ENCODE measurements at places on chromosomes 11 and 22.
A peak's percentile ranks its signal among the peaks of the same experiment; 100 is the strongest.

DNA sequence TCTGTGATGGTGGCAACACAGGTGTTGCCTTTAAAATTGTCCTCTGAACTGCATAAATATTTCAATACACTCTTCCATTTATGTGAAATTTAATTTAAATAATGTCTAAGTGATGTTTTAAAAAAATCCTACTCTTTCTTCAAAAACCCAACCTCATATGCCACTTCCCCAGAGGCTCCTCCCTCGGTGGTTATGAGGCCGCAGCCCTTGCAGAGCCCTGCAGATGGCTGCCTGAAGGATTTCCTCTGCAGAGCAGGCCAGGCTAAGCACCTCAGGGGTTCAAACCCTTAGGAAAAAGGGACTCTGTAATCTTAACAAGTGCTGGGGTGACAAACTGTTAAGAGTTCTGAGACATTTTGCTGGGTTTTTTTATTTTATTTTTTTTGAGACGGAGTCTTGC lies 25.2 kb downstream of the MORC2 start:
- DNase-seq: no peak

GRCh38 chr22:43118024-43118849 lies 7.7 kb downstream of the BIK start:
- no peak for DNase-seq

GRCh38 chr11:131307506-131307905 lies 62.9 kb upstream of the NTM start:
- DNase-seq: no peak

DNA sequence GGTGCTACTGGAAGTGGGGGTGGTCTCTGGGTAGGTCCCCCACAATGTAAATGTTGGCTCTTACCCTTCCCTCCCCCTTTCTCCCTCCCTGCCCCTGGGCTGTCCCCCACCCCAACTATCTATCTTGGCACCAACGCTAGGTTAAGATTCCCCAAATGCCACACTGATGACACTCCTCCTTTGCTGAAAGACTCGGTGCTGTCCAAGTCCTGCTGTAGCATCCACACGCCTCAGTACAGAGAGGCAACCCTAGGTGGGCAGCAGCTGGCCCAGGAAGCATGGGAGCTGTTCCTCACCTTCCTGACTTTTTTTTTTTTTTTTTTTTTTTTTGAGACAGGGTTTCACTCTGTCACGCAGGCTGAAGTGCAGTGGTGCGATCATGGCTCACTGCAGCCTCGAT lies 3.4 kb upstream of the KCTD17 start:
- no peak for DNase-seq

- no peak for DNase-seq
Observed at GRCh38 chr11:126488591-126489370, 133.3 kb downstream of the ST3GAL4 start.

- peak; percentile 95 for DNase-seq
Observed at GRCh38 chr11:122197066-122197987, 81.3 kb upstream of the BLID start.

DNA sequence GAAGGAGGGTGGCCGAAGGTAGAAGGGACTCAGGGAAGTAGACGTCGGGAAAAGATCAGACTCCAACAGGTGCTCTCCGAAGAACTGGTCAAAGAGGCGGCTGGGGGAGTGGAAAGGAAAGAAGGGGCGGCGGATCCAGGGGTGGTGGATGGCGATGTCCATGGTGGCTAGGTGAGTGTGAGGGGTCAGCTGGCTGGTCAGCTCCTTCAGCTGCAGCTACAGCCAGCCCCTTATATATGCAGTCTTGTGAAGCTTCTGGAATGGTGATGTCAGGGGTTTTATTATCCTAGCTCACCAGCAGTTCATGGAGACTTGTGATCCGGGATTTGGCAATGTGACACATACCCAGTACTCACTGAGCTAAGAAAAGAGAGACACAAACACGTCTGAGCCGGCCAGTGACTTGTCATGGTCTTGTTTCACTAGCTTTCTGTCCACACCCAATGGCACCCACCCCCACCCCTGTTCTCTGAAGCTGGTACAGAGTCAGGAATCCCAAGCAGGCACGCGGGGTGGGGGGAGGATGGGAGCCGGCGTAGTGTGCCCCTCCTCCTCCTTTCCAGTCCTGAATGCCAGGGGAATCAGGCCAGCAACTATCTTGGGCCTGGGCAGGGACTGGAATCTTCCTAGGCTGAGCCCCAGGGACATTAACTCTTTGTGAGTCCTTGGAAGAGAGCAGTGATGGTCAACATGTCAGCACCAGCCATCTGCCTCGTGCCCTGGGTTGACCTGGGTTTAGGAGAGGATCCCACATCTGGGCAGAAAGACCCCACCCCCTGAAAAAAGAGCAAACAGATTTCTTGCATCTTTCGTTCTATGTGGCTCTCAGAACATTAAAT lies at the start of gene CRYAB:
Gene CRYAB (minus strand): TSS at position 208 of the 839 bp plus-strand sequence. CDS start 46 bp downstream, at position 162.
- DNase-seq: peak; percentile 95

- no peak for DNase-seq
Observed at GRCh38 chr11:77088236-77089003, 14.2 kb upstream of the OMP start.

DNA sequence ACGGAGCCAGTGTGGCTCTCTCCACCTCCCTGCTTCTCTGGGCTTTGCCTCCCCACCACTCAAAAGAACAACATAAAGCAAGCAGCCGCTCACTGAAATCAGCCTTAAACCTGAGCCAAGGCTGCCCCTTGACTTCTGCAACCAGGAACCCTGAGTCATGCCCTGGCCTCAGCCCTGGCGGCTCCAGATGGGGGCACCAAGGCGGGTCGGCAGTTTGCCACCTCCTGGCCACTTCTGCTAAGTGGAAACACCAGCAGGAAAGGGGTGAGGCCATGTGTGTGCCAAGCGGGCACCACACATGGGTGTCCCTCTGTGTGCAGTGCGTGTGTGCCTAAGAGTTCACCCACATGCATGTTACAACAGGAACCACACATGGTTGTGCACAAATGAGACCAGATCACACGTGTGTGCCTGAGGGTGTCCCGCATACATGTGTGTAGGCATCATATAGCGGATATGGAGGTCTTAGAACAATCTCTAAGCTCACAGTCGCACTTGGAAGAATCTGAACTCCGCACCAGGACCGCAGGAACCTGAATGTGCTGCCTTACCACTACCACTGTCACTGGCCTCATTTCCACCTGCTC lies 221.2 kb downstream of the MN1 start:
- DNase-seq: no peak

Measured in AG04449 (cell line).